Activated naive CD4-positive, alpha-beta T cell treated with anti-CD3 and anti-CD28 coated beads for 36 hours (primary cell): ENCODE measurements at places on chromosomes 2 and 18.

GRCh38 chr2:206083602-206084438 is 2.2 kb downstream of the INO80D start:
- DNase-seq = peak; percentile 32

- DNase-seq = no peak
Measured at GRCh38 chr2:79906139-79906890, 393.5 kb downstream of the CTNNA2 start.

DNA sequence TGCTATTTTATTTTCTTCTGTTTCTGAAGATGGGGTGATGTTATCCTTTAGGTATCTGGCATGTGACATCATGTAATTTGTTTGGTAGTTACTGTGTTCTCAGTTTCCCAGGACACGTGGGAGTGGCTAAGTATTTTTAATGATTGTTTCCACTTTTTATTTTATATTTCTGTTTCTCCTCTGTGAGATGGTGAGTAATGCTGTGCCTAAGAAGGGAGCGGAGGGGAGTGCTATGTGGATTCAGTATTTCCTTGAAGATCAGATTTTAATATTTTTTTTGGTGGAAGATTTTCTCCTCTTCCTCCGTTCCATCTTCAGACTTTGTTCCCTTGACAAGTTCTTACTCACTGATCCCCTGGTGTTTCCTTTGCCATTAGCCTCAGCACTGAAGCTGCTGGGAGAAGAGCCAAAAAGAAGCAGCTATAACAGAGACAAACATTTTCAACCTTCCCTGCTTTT is 180.0 kb upstream of the MMADHC start:
- DNase-seq = no peak

DNA sequence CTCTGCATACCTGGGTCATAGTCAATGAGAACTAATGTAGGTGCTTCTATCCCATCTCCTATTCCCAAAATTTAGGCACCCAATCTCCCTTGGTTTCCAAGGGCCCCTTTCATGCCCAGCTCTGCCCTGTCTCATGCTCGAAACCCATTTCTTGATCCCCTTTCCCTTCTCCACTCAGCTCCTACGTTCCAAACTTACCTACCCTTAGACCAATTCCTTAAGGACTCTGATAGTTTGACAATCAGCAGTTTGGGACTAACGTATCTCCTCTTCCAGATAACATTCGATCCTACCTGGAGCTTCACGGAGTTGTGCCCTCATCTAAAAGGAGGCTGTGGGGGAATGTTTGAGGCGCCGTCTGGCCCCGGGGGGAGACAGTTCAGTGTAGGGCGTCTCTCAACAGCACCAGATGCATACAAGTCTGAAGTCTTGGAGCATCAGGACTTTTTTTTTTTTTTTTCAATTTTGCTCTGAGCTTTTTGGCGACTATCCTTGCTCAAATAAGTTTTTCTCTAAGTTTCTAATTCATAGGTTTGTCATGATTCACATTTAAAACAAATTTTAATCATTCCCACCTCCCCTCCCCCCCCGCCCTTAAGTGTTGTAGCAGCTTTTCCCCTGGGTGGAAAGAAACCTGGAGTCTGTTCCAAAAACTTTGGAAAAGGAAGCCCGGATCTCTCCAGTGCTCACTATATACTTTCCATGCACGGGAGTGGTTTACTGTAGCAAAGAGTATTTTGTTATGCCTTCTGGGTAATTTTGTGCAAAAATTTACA is 141.2 kb upstream of the LGALSL start:
- no peak for DNase-seq

GRCh38 chr2:146666340-146666739 is 1178.5 kb upstream of the ACVR2A start:
- DNase-seq = no peak

DNA sequence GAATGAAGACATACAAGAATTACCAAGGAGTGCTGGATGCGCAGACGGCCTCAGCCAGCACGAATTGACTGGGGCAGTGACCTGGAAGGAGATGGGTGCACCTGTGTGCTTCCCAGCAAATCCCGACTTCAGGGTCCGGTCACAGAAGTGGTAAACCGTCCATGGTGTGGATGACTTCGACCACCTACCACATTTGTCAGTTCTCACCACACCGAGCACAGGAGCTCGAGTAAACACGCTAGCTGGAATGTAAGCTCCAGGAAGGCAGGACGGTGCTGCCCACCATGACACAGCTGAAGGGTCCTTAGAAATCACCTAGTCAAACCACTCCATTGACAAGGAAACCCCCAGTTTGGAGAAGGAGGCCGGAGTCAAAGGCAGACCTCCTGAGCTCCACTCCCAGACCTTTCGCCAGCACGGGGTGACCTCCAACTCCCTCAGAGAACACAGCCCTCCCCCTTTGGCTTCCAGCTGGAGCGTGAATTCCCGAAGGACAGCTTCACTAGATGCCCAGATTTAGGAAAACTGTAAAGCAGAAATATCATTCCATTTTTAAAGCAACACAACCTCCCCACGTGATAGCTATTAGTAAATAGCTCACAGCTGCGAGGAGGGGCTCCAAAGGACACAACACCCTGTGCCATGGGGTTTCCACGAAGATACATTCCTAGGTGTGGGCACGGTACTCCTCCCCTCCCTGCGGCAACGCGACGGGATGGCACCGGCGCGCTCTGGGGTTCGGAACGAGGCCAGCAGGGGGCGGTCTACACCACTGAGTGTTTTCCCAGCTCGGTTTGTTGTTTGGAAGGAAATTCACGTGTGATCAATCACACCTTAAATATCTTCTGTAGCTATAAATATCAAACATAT is 34.1 kb upstream of the GNAL start:
- peak; percentile 71 for DNase-seq

DNA sequence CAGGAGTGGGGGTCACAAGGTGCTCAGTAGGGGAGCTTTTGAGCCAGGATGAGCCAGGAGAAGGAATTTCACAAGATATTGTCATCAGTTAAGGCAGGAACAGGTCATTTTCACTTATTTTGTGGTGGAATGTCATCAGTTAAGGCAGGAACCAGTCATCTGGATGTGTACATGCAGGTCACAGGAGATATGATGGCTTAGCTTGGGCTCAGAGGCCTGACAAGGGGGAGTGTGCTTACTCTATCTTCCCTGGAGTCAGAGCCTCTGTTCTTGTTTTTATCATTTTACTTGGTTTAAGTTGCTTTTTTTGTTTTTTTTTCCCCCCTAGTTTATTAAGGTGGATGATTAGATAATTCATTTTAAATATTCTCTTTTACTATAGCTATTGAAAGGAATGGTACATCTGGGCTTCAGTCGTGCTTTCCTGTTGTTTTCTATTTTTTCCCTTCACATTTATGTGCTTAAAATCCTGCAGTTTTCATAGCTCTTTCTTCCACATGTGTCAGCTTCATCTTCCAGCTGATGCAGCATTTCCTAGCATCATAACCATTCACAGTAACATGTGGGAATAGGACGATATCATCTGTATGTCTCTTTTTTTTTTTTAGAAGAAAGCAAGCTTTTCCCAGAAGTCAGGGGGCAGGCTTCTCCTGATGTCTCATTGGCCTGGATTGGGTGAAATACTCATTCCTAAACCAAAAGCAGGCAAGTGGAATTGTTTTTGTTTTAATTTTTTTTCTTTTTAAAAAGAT is 15.4 kb downstream of the ZNF396 start:
- no peak for DNase-seq

- DNase-seq = no peak
Measured at GRCh38 chr2:134119117-134119712, 134.7 kb upstream of the MGAT5 start.

DNA sequence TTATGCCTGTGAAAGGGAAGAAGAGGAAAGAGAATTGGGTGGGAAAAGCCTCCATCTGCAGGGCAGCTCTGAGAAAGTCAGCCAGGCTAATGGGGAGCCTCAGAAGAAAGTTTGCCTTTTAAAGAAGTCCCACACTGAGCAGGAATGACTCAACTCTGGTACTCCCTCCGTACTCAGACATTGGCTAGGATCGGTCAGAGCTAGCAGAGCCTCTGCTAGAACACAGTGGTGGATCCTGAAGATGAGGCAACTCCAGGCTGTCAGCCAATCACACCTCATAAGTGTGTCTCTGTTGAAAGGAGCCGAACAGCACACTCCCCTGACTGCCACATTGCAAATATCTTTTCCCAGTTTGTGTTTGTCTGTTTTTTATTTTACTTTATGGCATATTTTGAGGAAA is 96.9 kb downstream of the HNRNPLL start:
- DNase-seq = no peak

GRCh38 chr2:158921599-158922408 is 46.6 kb upstream of the TANC1 start:
- no peak for DNase-seq

GRCh38 chr2:82089518-82089917 is 1785.0 kb upstream of the LRRTM1 start:
- no peak for DNase-seq

- DNase-seq = no peak
Measured at GRCh38 chr18:12281861-12282260, 26.2 kb upstream of the TUBB6 start.

- no peak for DNase-seq
Measured at GRCh38 chr18:23528580-23529472, 25.5 kb downstream of the RMC1 start.

DNA sequence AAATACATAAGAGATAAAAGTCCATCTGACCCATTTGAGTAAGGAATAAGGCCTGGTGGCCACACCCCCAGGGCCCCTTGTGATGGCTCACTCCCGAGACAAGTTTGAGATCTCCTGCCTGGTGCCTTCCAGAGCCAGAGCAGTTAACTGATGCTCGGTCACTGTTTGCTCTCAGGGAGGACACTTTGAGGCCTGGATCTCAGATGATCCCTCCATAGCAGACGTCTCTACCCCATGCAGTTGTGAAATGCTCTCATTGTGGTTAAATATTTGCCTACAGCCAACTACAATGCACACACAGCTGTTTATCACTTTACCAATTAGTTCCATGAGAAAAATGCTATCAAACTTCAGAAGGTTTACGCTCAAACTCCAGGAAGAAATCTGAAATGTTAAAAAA is 12.3 kb downstream of the GYPC start:
- no peak for DNase-seq

- no peak for DNase-seq
Measured at GRCh38 chr18:57131101-57131500, 15.8 kb upstream of the BOD1L2 start.

- DNase-seq = no peak
Measured at GRCh38 chr2:218020281-218020680, 17.5 kb upstream of the TNS1 start.

DNA sequence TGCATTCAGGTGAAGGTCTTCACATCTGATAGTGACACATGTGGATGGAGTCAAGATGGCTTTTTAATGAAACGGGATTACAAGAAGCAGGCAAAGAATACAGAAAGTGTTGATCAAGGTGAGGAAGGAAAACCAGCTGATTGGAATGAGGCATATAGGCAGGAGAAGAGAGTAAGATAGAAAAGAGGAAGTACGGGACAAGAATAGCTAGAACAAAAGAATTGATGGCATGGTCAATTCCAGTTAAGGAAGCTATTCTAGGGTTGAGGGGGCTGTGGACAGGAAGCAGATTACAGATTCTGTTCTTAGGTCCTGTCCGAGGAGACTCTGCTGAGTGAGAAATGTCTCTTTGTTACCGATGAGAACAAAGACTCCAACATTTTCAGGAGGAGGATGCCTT is 13.2 kb upstream of the NCK2 start:
- no peak for DNase-seq

DNA sequence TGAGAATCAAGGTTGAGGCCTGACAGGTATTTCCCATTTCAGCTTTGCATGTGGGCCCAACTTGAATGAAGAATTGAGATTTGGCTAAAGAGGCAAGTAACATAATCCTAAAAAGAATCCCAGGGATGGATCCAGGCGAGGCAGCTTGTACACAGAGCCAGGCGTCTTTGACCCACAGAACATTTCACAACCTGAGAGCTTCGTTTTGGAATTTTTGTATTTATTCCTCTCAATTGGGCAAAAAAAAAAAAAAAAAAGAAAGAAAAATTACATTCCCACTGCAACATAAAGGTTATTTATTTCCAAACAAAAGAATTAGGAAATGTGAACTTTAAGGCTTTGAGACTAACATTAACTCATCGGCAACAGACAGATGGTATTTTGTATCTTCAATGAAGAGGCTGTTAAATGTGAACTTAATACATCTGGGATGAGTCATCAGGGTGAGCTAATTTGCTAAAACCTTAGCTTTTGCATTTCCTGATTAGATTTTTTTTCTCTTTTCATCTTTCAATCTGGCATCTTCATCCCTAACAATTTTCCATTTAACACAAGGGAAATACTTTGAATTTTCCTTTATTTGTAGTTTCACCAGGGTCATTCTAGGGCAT is 478.5 kb upstream of the TNP1 start:
- DNase-seq = no peak

DNA sequence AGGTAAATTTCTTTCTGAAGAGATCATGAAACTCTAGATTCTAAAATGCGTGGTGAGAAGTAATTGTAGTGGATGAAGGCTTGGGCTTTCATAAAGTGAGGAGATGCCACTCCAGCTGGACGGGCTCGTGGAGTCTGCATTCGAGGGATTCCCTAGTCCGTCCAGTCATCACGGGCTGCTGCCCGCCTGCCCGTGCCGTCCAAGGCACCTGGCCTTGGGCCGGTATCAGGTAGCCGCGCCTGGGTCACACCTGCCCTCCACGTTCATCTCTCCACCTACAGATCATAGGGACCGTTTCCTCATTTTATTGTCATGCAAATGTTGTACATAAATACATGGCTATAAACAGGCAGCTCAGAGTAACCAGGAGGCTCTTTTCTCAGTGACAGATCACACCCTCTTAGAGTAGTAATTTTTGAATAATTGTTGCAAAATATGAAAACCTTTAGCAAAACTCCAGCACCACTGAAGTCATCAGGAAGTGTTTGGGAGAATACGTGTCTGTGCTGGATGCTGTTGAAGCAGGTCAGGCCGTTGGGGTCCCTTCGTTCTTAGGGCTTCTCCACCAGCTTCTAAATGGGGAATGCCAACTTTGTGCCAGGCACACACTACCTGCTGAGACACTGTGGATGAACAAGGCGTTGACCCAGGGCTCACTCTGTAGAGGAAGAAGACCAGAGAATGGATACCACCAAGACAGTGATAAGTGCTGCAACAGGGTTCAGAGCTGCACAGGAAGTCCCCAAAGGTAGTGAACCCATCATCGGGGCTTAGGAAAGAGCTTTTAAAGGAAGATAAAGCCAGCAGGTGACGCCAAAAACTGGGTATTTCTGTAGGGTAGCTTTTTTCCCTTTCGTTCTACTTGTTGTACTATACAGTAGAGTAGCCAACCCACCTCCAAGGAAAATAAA is 112.5 kb downstream of the FAM210A start:
- peak; percentile 29 for DNase-seq

DNA sequence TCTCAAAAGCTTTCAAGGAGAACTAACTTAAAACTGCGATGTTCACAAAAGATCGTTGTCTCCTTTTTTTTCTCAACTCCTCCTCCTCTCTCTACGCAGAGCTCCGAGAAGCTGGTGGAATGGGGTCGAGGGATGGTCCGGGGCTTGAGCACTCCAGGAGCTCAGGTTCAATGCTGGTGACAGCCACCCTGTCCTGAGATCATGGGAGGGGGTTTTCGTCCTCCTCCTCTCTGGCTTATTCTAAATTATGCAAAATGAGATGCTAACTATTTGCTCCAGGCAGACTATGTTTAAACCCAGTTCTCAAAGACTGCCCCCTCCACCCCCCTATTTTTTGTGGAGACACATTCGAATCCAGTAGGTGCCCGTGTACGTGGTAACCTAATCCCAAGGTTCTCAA is 11.8 kb downstream of the TSHZ1 start:
- no peak for DNase-seq

GRCh38 chr2:74862020-74862964 is 28.4 kb downstream of the HK2 start:
- DNase-seq = no peak

GRCh38 chr18:77123320-77124231 is 9.0 kb downstream of the MBP start:
- DNase-seq = peak; percentile 45
